ENCODE measurements at places on chromosomes 2 and 18. TPM values are rescaled to one million over a fixed set of nuclear protein-coding genes. Genes with fewer than 3 reads are reported as not detected.

- DNase-seq = no peak
Measured at GRCh38 chr2:56224316-56224715, 40.5 kb downstream of the CCDC85A start.

- no peak for DNase-seq
Measured at GRCh38 chr2:190547886-190548285, 13.4 kb upstream of the NEMP2 start.

GRCh38 chr18:71529703-71530303 lies 1014.3 kb downstream of the CBLN2 start:
- DNase-seq = no peak

DNA sequence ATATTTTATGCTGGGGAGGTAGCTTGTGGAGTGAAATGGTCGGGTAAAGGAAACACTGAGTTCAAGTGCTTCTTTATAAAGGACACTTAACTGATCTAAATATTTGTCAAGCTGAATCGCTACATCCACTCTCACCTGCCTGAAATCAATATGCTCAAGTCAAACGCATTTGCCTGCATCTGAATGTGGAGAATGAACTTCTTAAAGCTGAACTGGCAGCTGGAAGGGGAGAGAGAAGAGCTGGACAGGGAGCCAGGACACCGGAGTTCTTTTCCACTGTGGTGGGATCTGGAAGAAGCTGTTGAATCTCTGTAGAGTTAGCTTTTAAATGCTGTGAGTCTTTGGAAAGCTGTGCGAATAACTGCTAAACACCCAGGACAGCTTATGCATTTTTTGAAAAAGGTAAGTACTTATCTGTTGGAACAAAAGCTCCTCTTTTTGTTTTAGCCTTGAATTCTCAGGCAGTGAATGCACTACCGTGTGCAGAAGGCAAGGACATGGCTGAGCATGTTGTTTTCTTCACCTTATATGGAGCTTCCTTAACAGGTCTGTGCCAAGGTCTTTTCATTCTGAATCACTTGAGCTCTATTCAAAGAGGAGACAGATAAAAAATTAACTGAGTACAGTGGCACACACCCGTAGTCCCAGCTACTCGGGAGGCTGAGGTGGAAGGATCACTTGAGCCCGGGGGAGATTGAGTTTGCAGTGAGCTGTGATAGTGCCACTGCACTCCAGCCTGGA lies 74.2 kb upstream of the KLF7 start:
- no peak for DNase-seq

DSG4 gene
- not detected for total RNA-seq

DNA sequence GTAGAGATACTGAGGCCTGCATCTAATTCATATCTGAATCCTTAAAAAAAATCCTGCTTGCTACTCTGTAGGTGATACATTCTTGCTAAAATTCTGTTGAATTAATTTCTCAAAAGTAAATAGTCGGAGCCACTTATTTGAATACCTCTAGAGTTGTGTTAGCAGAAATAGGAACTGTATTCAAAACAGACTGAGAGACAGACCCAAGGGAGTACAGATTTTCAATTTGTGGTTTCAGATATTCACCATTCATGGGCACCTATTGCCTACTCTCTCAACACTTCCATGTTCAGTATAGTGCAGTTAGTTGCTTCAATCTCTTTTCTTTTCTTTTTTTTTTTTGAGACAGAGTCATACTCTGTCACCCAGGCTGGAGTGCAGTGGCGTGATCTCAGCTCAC lies 46.6 kb upstream of the CTLA4 start:
- no peak for DNase-seq

FAM210A gene
- total RNA-seq = 29.5 TPM

PCARE gene
- not detected for total RNA-seq

GRCh38 chr2:201795607-201796477 lies 10.5 kb upstream of the CDK15 start:
- DNase-seq = no peak

- no peak for DNase-seq
Measured at GRCh38 chr2:36497570-36498163, 100.3 kb downstream of the FEZ2 start.

LYG2 gene
- total RNA-seq = not detected

GRCh38 chr2:44850016-44850415 lies 91.5 kb upstream of the SIX3 start:
- no peak for DNase-seq

OTOF gene
- 6.9 TPM for total RNA-seq

INPP5D gene
- total RNA-seq = 61.2 TPM

DNA sequence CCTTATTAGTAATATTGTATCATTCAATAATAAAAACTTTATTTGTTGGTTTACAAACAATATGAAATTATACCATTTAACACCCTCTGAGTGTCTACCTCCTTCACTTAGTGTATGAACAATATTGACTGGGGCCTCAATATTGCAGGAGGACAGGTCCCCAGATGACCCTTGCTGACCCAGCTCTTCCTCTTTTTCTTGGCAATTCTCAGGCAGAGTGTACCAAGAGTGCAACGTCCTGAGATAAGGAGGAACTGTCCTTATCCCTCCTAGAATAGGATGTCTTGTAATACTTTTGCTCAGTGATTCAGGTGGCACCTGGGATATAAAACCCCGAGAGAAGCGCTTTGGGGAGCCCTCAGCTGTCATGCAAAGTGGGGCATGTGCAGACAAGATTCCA lies 76.8 kb downstream of the PLA2R1 start:
- no peak for DNase-seq

DNA sequence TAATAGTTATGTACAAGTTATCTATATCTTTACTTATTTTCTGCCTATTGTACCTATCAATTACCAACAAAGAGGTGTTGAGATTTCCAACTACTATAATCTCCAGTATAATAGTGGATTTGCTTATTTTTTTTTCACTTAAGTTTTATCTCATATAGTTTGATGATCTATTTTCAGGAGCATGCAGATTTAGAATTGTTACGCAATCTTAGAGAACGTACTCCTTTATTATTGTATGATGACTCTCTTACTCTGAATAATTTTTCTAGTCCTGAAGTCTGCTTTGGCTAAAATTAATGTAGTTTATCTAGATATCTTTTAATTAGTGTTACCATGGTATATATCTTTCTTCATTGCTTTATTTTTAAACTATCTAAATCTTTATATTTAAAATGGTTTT lies 205.2 kb downstream of the SCG2 start:
- no peak for DNase-seq

PAIP2B gene
- total RNA-seq = 0.44 TPM

DNA sequence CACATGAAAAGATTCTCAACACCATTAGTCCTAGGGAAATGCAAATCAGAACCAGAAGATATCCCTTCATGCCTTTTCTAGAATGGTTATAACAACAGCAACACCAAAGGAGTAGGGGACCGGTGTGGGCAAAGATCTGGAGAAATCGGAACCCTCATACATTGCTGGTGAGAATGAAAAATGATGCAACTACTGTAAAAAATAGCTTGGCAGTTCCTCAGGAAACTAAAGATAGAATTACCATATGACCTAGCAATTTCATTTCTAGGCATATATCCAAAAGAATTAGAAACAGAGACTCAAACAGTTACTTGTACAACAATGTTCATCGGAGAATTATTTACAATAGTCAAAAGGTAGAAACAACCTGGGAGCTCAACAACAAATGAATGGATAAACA lies 29.2 kb upstream of the CDH7 start:
- no peak for DNase-seq

CDK15 gene
- total RNA-seq = not detected

DNA sequence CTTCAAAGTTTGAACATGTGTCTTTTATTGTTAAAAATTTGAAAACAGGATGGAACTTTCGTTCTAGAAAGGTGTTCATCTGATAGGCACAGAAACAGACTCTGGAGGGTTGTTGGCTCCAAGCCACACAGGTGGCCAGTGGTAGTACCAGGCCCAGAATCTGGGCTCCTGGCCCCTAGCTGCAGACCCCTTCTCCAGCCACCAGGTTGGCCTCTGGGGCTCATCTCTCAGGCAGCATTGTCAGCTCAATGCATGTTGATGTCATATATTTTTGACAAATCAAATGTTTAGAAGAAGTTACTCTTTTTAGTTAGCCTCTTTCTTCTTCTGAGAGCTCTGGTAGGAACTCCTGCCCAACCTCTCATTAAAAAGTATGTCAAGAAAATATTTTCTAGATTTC lies 34.5 kb upstream of the CHRNA1 start:
- no peak for DNase-seq

ARHGAP28 gene
- not detected for total RNA-seq

- DNase-seq = no peak
Measured at GRCh38 chr2:177195194-177195593, 17.4 kb upstream of the HNRNPA3 start.

PROKR1 gene
- total RNA-seq = not detected

GBX2 gene
- not detected for total RNA-seq

TTN gene
- 1.7 TPM for total RNA-seq

DNA sequence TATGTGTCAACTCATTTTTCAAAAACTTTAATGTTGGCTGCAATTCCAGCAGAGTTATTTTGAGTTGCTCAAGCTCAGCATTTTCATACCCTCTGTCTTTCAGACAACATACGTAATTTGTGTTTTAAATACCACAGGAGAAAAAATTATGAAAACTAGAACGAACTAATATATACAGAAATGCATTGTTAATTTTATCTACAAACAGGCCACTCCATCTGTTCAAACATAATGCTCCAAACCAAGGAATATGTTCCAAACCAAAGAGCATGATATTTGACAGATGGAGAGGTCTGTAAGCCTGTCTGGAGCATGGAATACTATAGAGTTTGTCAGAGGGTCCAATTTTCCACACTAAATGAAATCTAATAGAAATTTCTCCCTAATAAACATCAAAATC lies 536.2 kb upstream of the FSIP2 start:
- no peak for DNase-seq

DNA sequence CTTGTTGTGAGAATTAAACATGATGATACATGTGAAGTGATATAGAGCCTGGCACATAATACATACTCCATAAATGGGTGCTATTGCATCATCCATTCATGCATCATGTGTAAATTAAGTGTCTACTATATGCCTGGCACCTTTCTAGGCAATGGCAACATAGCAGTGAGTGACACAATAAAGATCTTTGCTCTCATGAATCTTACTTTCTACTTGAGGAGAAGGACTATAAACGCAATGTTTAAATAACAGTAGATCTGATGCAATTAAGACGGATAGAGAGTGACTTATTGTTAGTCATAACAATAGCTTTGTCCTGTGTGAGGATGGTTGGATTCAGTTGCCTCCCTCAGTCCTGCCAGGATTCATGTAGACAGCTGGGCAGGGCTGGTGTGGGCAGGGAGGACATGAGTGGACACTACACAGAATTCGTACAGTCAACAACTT lies 88.4 kb upstream of the NPAS2 start:
- DNase-seq = no peak

ELOA2 gene
- not detected for total RNA-seq

FEV gene
- not detected for total RNA-seq

NEB gene
- 0.05 TPM for total RNA-seq

GRCh38 chr2:173254659-173255058 lies 100.0 kb upstream of the CDCA7 start:
- DNase-seq = no peak

- DNase-seq = no peak
Measured at GRCh38 chr2:80053522-80054345, 250.8 kb downstream of the LRRTM1 start.

DNA sequence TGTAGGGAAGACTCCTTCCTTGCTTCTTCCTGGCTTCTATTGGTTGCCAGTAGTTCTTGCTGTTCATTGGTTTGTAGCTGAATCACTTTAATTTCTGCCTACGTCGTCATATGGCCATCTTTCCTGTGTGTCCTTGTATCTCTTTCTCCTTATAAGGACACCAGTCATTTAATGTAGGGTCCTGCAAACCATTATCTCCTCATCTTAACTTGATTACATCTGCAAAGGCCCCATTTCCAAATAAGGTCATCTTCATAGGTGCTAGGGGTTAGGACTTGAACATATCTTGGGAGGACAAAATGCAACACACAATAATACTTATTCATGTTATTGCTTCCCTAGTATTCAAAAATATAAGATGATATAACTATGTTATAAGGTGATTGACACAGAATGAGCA lies 95.5 kb upstream of the TTC27 start:
- DNase-seq = no peak

- no peak for DNase-seq
Measured at GRCh38 chr2:240764605-240765004, 55.4 kb downstream of the KIF1A start.

GRCh38 chr2:210399440-210400041 lies 77.0 kb downstream of the LANCL1 start:
- no peak for DNase-seq

CAPN14 gene
- total RNA-seq = 0.20 TPM

COL4A4 gene
- total RNA-seq = not detected

- DNase-seq = no peak
Measured at GRCh38 chr2:216350214-216350791, 22.0 kb downstream of the MARCHF4 start.

GKN1 gene
- not detected for total RNA-seq
